ENCODE measurements at places on chromosomes 12 and 14. TPM values are rescaled to one million over a fixed set of nuclear protein-coding genes. Genes with fewer than 3 reads are reported as not detected.

DNA sequence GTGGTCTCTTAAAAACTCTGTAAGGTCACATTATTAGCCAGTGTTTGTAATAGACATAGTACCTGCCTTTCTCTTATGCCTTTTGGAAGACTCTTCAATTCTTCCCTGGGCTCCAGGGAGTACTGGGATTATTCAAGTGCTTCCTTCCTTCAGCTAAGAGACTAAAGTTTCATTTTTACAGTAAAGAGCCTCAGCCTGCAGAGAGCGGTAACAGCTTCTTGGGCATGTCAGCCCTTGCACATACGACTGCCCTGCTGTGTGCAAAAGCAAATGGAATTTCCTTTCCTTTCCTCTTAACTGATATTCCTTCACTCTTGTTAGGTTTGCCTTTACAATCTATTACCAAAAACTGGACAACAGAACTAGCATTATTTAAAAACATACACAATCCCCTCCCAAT, 32.9 kb upstream of the AMIGO2 start:
- no peak for DNase-seq
- H3K4me3 ChIP-seq: no peak overlapping the region
- no peaks in the 10 kb centered on the region for H3K36me3 ChIP-seq
- no peak overlapping the region for H3K27ac ChIP-seq
- peaks cover 4% of the 10 kb centered on the region for H3K4me1 ChIP-seq

DNA sequence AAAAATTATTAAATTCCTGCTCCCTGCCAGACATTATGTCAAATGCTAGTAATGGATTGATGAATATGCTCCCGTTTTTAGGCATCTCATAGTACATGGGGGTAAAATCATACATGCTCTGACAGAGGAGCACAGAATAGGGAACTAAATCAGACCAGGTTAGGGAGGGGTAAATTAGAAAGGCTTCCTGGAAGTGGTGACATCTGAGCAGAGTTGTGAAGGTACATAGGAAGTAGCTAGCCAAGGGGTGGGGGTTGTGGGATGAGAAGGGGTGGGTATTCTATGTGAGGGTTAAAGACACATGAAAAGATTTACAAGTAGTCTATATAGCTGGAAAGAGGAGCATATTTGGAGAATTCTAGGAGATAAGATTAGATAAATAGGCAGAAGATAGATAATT, 171.7 kb upstream of the FBXO33 start:
- no peaks in the 10 kb centered on the region for H3K4me1 ChIP-seq
- no peak for DNase-seq
- H3K4me3 ChIP-seq: no peak overlapping the region
- H3K27me3 ChIP-seq: no peaks in the 10 kb centered on the region
- no peaks in the 10 kb centered on the region for H3K36me3 ChIP-seq

GRCh38 chr14:87133073-87133801, 859.7 kb downstream of the GALC start:
- no peak overlapping the region for H3K4me3 ChIP-seq
- no peaks in the 10 kb centered on the region for H3K27me3 ChIP-seq
- no peak for DNase-seq
- H3K4me1 ChIP-seq: no peaks in the 10 kb centered on the region
- no peak overlapping the region for H3K27ac ChIP-seq
- H3K36me3 ChIP-seq: no peaks in the 10 kb centered on the region

GRCh38 chr14:23021434-23021833, 11.5 kb upstream of the C14orf93 start:
- no peaks in the 10 kb centered on the region for H3K36me3 ChIP-seq
- no peaks in the 10 kb centered on the region for H3K4me1 ChIP-seq
- no peak for DNase-seq
- H3K27ac ChIP-seq: no peak overlapping the region
- H3K27me3 ChIP-seq: no peaks in the 10 kb centered on the region

DNA sequence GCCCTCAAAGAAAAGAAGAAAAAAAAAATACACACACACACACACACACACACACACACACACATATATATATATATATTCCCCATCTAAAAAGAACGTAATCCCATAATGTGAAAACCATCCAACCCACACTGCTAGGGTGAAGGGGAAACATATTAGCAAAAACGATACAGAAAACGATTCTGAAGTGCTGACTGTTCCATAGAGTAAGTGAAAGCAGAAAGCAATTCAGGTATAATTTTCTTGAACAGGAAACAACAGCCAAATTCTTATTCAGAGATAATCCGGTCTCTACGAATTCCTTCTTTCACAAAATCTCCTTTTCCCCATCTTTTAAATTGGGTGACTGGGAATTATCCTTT, 393.5 kb downstream of the NOVA1 start:
- H3K4me1 ChIP-seq: no peaks in the 10 kb centered on the region
- H3K27ac ChIP-seq: no peak overlapping the region
- no peaks in the 10 kb centered on the region for H3K36me3 ChIP-seq
- H3K4me3 ChIP-seq: no peak overlapping the region

GRCh38 chr12:7241404-7242005, 52.0 kb downstream of the PEX5 start:
- H3K4me1 ChIP-seq: no peaks in the 10 kb centered on the region
- H3K27ac ChIP-seq: no peak overlapping the region
- no peak overlapping the region for H3K4me3 ChIP-seq
- DNase-seq: no peak

- H3K27me3 ChIP-seq: no peaks in the 10 kb centered on the region
- H3K4me1 ChIP-seq: no peaks in the 10 kb centered on the region
- H3K36me3 ChIP-seq: no peaks in the 10 kb centered on the region
- no peak for DNase-seq
Measured at GRCh38 chr12:47775100-47775911, 2.3 kb downstream of the SLC48A1 start.

GRCh38 chr14:98375566-98375965, 896.4 kb downstream of the BCL11B start:
- no peaks in the 10 kb centered on the region for H3K4me1 ChIP-seq
- H3K27me3 ChIP-seq: no peaks in the 10 kb centered on the region

DNA sequence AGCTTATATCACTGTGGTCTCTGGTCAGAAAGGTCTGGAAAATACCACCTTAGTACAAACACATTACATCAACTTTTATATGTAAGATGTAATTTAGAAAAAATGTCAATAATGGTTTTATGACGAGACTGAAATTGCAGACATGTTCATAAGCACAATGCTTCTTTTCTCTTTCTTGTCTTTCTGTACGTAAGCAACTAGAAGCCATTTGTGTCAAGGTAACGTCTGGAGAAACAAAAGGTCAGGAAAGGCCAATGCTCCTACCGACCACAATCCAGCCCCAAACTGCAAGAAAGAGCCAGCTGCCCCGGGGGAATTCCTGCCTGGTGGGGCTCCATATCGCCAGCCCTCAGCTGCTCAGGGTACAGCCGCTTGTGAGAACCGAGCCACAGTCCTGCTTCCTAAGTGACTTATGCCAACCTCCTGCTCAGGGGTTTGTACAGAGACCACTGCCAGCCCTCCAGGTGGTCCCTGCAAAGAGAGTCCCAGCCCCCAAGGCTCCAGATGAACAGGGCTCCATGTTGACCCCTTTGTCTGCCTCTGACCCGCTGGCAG, 6.3 kb downstream of the ZNF839 start:
- no peaks in the 10 kb centered on the region for H3K27me3 ChIP-seq
- DNase-seq: no peak
- no peaks in the 10 kb centered on the region for H3K36me3 ChIP-seq
- no peak overlapping the region for H3K27ac ChIP-seq
- H3K4me3 ChIP-seq: no peak overlapping the region
- no peaks in the 10 kb centered on the region for H3K4me1 ChIP-seq

GRCh38 chr12:63955831-63956666, 111.5 kb downstream of the SRGAP1 start:
- no peaks in the 10 kb centered on the region for H3K4me1 ChIP-seq
- no peak overlapping the region for H3K4me3 ChIP-seq
- H3K27me3 ChIP-seq: no peaks in the 10 kb centered on the region
- no peaks in the 10 kb centered on the region for H3K36me3 ChIP-seq

GRCh38 chr12:57215668-57216013, 953 bp upstream of the NXPH4 start:
- H3K27me3 ChIP-seq: peaks cover 2% of the 10 kb centered on the region
- H3K4me1 ChIP-seq: peaks cover 20% of the 10 kb centered on the region
- H3K4me3 ChIP-seq: no peak overlapping the region
- H3K36me3 ChIP-seq: peaks cover 5% of the 10 kb centered on the region
- no peak for DNase-seq

DNA sequence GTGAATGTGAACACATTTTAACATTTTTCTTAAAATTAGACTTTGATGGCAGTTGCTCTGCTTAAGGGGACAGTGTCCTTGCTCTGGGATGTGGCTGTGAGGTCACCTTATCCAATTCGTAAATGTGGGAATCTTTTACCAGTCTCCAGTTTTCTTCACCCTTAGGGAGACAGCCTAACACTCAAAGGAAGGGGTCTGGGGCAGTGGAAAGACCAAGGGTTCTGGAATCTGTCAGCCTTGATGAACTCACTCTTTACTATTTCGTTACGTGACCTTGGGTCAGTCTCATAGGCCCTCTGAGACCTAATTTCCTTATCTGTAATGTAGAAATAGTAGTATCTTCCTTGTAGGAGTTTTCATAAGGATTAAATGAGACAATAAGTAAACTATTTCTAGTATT, 245.6 kb upstream of the ATP2B1 start:
- H3K27me3 ChIP-seq: peaks cover 5% of the 10 kb centered on the region
- H3K4me3 ChIP-seq: no peak overlapping the region
- no peak for DNase-seq
- no peak overlapping the region for H3K27ac ChIP-seq
- H3K4me1 ChIP-seq: peaks cover 3% of the 10 kb centered on the region

GRCh38 chr12:109950625-109951024, 45.5 kb downstream of the GIT2 start:
- H3K27me3 ChIP-seq: no peaks in the 10 kb centered on the region
- H3K4me3 ChIP-seq: no peak overlapping the region
- no peak overlapping the region for H3K27ac ChIP-seq

GRCh38 chr14:74695406-74695805, 17.5 kb downstream of the AREL1 start:
- H3K36me3 ChIP-seq: no peaks in the 10 kb centered on the region
- DNase-seq: no peak
- no peaks in the 10 kb centered on the region for H3K27me3 ChIP-seq
- H3K4me1 ChIP-seq: no peaks in the 10 kb centered on the region
- no peak overlapping the region for H3K27ac ChIP-seq
- H3K4me3 ChIP-seq: no peak overlapping the region

- no peaks in the 10 kb centered on the region for H3K4me1 ChIP-seq
- no peaks in the 10 kb centered on the region for H3K27me3 ChIP-seq
- H3K4me3 ChIP-seq: no peak overlapping the region
- H3K36me3 ChIP-seq: no peaks in the 10 kb centered on the region
- no peak for DNase-seq
Measured at GRCh38 chr14:99670361-99671234, 13.5 kb upstream of the CYP46A1 start.

- H3K27ac ChIP-seq: no peak overlapping the region
- DNase-seq: no peak
- H3K4me1 ChIP-seq: no peaks in the 10 kb centered on the region
- no peaks in the 10 kb centered on the region for H3K36me3 ChIP-seq
Measured at GRCh38 chr14:64544607-64545312, 4.2 kb downstream of the HSPA2 start.

GRCh38 chr12:117311-117710, 50.7 kb downstream of the IQSEC3 start:
- peaks cover 4% of the 10 kb centered on the region for H3K4me1 ChIP-seq
- H3K27me3 ChIP-seq: no peaks in the 10 kb centered on the region
- H3K36me3 ChIP-seq: no peaks in the 10 kb centered on the region
- no peak overlapping the region for H3K27ac ChIP-seq
- no peak overlapping the region for H3K4me3 ChIP-seq

DNA sequence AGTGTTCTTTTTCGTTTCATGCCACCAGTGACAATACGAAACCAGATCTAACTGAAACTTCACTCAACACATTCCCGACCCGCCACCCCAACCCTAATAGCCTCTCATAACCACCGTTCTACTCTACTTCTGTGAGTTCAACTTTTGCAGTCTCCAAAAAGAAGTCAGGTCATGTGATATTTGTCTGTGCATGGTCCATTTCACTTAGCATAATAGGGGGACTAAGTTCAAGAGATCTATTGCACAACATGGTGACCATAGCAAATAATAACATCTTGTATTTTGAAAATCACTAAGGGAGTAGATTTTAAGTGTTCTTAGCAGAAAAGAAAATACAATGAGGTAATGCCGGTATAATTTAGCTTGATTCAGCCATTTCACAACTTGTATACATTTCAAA, 376.4 kb downstream of the DIO2 start:
- H3K4me1 ChIP-seq: no peaks in the 10 kb centered on the region
- H3K36me3 ChIP-seq: no peaks in the 10 kb centered on the region
- no peak overlapping the region for H3K4me3 ChIP-seq
- no peaks in the 10 kb centered on the region for H3K27me3 ChIP-seq
- H3K27ac ChIP-seq: no peak overlapping the region
- DNase-seq: no peak

DNA sequence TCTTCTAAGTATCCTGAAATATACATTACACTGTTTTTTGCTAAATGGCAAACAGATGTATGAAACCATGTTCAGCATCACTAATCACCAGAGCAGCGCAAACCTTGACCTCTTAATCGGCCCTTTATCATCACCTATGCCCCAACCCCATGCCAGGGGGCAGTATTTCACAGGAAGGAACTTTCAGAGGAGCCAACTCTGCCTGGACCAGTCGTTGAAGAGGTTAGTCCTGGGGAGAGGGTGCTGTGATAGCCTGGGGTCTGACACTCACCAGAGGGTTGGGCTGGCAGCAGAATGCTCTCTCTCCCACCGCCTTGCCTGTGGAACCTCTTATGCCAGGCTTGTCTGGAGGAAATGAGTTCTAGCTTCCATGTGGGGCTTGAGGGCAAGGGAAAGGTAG, 411.7 kb downstream of the TMEM117 start:
- no peak overlapping the region for H3K27ac ChIP-seq
- H3K36me3 ChIP-seq: no peaks in the 10 kb centered on the region
- DNase-seq: no peak
- no peak overlapping the region for H3K4me3 ChIP-seq

DNA sequence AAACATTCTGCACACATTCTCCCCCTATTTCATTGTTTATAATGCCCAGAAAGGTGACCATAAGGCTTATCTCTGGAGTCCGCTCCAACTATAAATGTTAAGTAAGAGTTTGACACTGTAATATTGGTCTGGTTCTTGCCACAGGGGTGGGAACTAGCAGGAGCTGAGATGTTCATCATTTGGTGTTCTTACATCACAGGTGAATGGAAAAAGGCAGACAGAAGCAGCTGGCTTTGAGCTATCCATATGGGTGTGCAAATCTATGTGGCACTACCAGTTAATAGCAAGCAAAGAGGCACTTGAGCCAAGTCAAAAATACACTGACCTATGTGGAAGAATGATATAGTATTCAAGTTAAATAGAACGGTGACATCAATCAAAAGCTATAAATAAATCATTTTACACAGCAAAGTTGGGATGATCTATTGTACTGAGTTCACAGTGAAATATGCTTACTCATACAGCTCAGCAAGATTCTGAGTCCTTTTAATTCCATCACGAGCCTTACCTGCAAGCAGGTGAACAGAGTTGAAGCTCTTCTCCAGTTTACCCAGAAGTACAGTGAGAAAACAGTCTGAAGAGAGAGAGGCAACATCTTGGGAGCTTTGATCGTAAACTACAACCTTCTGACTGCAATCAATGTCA, 43.2 kb downstream of the DUSP16 start:
- H3K4me1 ChIP-seq: peaks cover 6% of the 10 kb centered on the region
- no peak overlapping the region for H3K4me3 ChIP-seq
- H3K27ac ChIP-seq: no peak overlapping the region
- no peaks in the 10 kb centered on the region for H3K36me3 ChIP-seq

Gene HOXC5
- not detected for total RNA-seq

Gene TWF1
- total RNA-seq: 114 TPM

Gene SSTR1
- total RNA-seq: 0.23 TPM

Gene KLRC4
- total RNA-seq: 0.96 TPM

Gene ALG10
- 26.7 TPM for total RNA-seq

Gene NDRG2
- total RNA-seq: 304 TPM

Gene MANSC1
- 33.2 TPM for total RNA-seq

Gene RNFT2
- total RNA-seq: 0.32 TPM

Gene FBXW8
- 26.7 TPM for total RNA-seq

Gene AQP2
- 2.7 TPM for total RNA-seq
